ENCODE measurements at places on chromosomes 4 and X. TPM values are rescaled to one million over a fixed set of nuclear protein-coding genes. Genes with fewer than 3 reads are reported as not detected.

Gene REELD1
- 0.29 TPM for total RNA-seq

Gene SMIM10
- 0.38 TPM for total RNA-seq

Gene GLRA2
- total RNA-seq = 0.57 TPM

DNA sequence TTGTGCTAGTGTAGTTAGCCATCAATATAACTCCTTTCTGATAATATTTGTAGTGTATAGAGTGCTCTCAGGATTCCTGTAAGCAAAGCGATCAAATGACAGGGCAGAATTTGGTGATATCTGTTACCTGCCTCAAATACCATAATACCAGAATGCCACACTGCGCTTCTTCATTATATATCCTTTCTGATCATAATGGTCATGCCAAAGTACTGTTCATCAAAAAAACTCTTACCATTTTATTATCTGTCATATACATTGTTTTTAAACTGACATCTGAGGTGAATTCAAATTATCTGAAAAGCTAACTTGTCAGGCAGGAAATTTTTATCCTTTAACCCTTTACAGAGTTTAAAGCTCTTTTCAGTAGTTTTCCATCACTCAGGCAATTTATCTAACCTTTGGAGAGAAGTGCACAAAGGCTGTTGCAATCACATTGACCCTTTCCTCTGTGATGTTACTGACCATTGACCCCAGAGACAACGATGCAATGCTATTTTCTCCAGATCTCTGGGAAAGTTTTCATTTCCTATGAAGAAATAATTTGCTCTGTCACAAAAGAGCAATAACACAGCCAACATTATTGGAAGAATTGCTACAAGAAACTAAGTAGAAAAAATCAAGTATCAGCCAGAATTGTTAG, 37.4 kb downstream of the UGT2B4 start:
- no peak for DNase-seq

DNA sequence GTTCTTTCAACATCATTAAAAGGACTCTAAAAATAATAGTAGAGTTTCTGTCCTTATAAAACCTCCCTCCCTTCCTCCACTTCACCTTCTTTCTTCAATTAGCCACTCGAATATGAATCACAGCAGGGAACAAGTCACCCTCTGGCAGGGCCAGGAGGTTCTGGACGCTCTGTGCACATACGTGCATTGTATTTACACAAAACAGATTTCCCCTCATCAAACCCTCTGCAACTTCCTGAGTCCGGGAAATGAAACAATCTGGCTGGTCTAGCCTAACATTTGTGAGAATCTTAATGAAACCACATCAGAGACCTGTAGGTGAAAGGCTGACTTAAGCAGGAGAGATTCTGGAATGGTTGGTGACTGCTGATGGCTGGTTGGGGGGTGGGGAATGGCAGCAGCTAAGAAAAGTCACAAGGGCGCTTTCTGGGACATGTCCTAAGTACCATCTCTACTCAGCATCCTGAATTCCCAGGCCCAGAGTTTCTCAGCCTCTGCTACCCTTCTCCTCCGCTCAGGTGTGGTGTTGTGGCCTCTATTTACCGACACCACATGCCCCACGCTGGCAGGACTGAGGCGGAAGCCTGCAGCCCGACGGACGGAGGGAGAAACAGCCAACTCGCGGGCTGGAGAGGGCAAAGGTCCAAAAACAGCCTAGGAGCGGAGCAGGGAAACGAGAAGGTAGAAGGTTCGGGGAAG, 1.0 kb downstream of the ZDHHC9 start:
- peak; percentile 72 for DNase-seq

DNA sequence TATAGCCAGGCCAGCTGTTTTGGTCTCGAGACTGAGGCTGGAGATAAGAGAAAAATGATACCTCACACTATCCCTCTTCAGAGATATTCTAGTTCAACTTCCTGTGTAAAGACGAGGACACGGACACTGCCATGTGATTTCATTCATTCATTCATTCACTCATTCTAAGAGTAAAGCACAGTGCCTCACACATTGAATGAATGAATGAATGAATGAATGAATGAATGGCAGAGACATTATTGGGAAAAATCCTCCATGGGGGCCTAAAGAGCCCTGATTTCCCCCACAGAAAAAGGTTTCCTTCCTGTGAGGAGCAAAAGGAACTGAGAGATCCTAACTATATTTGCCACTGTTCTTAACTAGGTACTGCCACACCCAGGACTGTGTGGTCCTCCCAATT, 183.4 kb upstream of the MAP3K15 start:
- DNase-seq = no peak

DNA sequence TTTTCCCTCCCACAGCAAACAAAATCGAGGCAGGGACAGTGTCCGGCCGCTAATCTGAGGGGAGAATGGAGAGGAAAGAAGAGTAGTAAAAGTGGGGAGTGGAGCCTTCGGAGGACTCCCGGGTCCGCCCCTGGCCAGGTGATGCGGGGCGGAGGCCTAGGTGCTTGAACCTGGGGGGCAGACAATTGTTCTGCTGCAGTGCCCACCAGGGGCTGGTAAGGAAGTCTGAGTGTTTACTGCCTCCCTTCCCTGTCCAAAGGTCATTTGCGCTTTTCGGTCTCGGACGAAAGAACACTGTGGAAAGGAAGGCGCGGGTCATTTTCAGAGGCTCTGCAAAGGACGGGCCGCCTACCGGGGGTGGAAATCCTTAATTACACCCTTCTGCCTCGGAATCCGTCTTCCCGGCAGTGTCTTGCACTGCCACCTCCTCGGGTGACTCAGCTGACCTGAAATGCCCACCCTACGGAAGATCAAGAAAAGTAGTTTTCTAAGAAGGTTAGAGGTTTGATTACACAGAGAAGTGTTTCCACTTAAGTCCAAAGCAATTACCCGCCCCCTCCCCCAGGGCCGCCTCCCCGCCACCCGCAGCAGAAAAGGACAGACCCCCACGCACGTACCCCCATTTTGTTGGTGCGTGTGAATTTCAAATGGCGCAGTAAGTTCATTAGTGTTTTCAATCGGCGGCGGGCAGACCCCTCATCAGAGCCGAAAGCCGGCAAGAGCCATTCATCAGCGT, 99.9 kb upstream of the TENM3 start:
- DNase-seq = no peak

- peak; percentile 23 for DNase-seq
These were observed 290.7 kb upstream of the TENM3 start for GRCh38 chr4:181952478-181952877.

DNA sequence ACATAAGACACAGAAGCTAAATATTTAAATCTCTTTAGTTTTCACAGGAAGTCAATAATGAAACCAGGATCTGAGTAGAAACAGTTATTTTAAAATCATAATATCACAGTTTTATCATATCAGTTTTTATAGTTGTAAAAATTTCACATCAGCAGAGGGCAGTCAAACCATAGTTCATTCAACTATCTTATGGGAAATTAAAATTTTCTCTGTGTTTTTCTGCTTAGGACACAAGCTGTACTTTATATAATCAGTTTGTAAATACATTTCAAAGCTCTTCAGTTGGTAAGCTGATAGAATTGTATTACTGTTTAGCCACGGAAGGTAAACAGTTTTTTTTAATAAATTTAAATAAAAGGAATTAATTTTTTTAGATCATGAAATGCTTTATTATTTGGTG, 204.8 kb upstream of the NUDT6 start:
- DNase-seq = no peak

Measured in mucosa of descending colon (tissue), 3 donors.